Activated CD4-positive, alpha-beta T cell treated with anti-CD3 and anti-CD28 coated beads for 4 hours (primary cell): ENCODE measurements at places on chromosomes 5 and 9.

DNA sequence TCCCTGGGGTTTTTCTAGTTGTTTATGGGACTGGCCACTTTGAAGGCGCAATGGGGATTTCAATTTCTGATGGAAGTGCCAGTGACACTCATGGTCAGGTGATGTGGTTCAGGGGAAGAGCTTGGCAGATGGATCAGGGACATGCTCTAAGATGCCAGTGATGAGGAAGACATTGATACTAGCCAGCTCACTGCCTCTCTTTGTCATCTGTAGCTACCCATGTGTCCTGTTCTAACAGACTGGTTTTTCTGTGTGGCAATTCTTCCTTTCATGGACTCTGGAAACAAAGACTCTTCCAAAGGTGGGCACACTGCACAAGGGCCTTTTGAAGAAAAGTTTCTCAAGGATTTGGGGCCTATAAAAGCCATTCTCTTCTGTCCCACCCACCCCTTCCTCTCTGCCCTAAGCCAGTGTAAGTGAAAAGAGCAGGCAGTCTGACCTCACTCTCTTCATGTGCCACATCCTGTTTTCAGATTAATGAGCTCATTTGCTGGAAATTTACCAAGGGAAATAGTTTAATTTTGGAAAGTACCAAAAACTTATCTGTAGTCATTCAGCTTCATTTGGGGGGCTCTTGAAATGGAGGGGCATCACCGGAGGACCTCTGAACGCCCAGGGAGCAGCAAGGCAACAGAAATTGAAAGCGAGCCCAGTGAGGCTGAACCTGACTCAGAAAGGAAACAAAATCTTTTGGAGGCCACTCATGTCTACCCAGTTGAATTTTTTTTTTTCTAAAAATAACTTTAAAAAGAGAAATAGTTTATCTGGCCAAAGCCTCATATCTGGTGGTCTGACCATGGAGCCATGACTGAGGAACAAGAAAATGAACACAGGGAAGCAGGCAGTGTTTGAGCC, 4.9 kb upstream of the TRAF1 start:
- DNase-seq: peak; percentile 66

GRCh38 chr5:112355058-112355685, 63.9 kb downstream of the EPB41L4A start:
- no peak for DNase-seq

- DNase-seq: no peak
These were observed 359.9 kb upstream of the ACTBL2 start for GRCh38 chr5:57842364-57843058.

DNA sequence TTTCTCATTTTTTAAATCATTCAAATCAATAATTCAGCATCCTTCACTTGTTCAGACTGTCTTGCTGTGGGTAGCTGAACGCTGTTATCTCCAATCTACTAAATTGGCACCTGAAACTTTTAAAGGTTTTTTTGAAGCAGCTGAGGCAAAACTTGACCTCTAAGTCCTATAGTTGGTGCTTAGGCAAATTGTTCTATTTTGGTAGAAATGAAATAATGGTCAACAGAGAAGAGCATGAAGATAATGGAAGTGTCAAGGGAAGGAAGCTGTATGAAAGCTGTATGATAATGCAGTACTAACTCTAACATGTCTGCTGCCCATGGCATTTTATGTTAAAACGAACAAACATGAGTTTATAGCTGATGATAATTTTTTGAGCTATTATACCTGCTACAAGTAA, 138.0 kb downstream of the GDNF start:
- no peak for DNase-seq

GRCh38 chr9:91536211-91536691, 112.6 kb upstream of the NFIL3 start:
- DNase-seq: no peak

DNA sequence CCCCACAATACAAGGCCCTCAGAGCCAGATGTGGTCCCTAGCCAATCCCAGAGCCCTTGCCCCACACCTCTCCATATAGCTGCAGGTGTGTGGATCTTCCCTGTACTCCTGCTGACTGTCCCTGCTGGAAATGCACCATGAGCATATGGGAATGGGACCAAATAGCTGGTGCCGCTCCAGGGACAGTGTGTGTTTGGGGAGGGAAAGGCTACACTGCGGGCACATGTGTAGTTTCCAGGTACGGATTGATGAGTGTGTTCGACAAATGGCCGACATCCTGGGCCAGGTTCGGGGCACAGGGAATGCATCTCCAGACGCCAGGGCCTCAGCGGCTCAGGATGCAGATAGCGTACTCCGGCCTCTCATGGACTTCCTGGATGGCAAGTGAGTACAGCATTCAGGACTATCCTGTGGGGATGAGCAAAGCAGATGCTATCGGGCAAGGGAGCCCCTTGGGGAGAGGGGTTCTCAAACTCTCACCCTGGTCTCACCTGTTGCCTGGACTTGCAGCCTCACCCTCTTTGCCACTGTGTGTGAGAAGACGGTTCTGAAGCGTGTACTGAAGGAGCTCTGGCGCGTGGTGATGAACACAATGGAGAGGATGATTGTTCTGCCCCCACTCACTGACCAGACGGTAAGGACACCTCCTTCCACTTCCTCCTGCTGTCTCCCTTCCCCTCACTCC, 91.1 kb upstream of the RUSC2 start:
- no peak for DNase-seq

DNA sequence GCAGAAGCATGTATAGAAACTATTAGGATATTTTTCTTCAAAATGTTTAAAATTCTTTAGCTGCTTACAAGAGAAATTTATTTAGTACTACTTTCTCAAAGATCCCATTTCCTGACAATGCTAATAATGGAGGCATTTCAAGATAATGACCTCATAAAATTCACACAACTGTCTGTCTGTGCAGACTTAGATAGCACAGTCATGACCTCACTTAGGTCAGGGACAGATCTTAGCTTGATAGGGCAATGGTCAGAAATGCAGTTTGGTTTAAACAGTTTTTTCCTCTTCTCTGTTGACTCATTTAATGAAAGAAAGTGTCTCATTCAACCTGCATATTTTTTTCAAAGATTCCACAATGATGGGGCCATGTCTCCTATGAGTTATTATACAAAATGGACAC, 128.4 kb downstream of the GRIA1 start:
- no peak for DNase-seq
